ENCODE measurements at places on chromosomes 1 and 21. TPM values are rescaled to one million over a fixed set of nuclear protein-coding genes. Genes with fewer than 3 reads are reported as not detected.

PCBP3 gene
- total RNA-seq: 0.35 TPM

OR2M3 gene
- total RNA-seq: not detected

CD48 gene
- 224 TPM for total RNA-seq

FOXO6 gene
- total RNA-seq: 0.11 TPM

KIF1B gene
- total RNA-seq: 17.5 TPM

GRCh38 chr1:244322791-244323521, 128.8 kb downstream of the ADSS2 start:
- no peaks in the 10 kb centered on the region for H3K36me3 ChIP-seq
- H3K27me3 ChIP-seq: no peaks in the 10 kb centered on the region

DNA sequence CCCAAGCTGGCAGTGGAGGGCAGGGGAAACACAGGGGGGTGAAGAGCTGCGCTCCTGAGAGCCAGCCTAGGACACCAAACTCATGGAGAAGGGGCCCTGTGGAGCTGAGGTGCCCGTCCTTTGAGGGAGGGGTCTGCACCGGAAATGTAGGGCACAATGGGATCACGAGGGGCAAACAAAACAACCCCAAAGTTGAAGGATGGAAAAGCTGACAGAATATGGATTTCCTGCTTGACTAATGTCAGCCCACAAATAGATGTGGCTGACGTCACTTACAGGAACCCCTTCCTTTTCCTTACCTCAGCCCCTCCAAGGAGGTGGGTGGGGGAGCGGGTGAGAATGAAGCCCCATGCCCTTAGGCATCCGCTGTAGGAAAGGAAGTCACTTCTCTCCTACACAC, 110.9 kb downstream of the KCNN3 start:
- no peak overlapping the region for H3K4me3 ChIP-seq
- no peaks in the 10 kb centered on the region for H3K27me3 ChIP-seq

DNA sequence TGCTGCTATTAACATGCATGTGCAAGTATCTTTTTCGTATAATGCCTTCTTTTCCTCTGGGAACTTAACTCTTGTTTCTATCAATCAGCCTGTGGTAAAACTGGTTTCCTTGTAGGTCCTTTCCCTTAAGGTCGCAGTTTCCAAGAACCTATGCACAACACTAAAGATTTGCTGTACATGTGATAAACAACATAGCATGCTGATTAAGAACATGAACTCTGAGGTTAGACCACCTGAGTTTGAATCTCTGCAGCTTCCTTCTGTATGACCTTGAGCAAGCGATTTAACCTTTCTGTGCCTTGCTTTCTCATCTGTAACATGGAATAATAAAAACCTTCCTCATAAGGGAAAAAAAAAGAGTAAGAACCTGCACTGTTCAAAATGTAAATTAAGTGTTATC, 186.4 kb downstream of the RYR2 start:
- no peaks in the 10 kb centered on the region for H3K27me3 ChIP-seq
- H3K27ac ChIP-seq: no peak overlapping the region

GRCh38 chr1:93502571-93502970, 54.7 kb downstream of the FNBP1L start:
- no peak overlapping the region for H3K4me3 ChIP-seq
- no peak for DNase-seq
- no peak overlapping the region for H3K27ac ChIP-seq

GRCh38 chr1:4546911-4547310, 107.5 kb upstream of the AJAP1 start:
- H3K36me3 ChIP-seq: no peaks in the 10 kb centered on the region
- no peak overlapping the region for H3K27ac ChIP-seq
- H3K27me3 ChIP-seq: no peaks in the 10 kb centered on the region
- no peaks in the 10 kb centered on the region for H3K4me1 ChIP-seq

- H3K4me1 ChIP-seq: no peaks in the 10 kb centered on the region
- no peak overlapping the region for H3K4me3 ChIP-seq
- H3K36me3 ChIP-seq: no peaks in the 10 kb centered on the region
- no peak for DNase-seq
- H3K27me3 ChIP-seq: no peaks in the 10 kb centered on the region
- H3K27ac ChIP-seq: no peak overlapping the region
These were observed 12.4 kb downstream of the EPHA8 start for GRCh38 chr1:22575532-22576149.

DNA sequence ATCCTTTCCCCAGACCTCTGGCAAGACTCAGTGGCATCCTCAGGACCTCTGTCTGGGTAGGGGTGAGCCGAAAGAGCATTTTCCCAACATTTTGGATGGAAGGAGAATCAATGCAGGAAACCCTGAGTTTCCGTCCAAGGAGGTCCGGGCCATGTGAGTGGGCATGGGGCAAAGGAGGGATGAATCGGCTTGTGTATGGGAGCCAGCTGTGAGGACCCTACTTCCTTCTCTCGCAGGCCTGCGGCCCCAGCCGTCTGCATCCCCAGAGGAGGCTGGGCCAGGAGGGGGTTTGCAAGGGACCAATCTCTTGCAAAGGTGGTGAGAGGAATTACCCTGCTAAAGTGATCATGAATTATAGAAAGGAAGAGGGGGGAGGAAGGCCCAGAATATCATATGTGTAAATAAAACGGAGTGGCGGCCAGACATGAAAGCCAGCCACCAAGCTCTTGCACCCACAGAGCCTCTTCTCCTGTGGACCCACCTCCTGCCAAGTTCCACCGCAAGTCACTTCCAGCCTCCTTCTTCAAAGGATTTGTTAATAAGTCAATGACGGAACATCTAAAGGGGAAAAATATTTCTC, 48.2 kb upstream of the POU3F1 start:
- H3K27me3 ChIP-seq: no peaks in the 10 kb centered on the region
- H3K36me3 ChIP-seq: no peaks in the 10 kb centered on the region
- H3K27ac ChIP-seq: no peak overlapping the region
- H3K4me3 ChIP-seq: no peak overlapping the region
- DNase-seq: no peak

GRCh38 chr1:78712467-78713051, 62.9 kb downstream of the IFI44 start:
- H3K27me3 ChIP-seq: no peaks in the 10 kb centered on the region
- no peak overlapping the region for H3K4me3 ChIP-seq
- H3K4me1 ChIP-seq: no peaks in the 10 kb centered on the region
- no peak overlapping the region for H3K27ac ChIP-seq
- DNase-seq: no peak

- peaks cover 19% of the 10 kb centered on the region for H3K4me1 ChIP-seq
- H3K27ac ChIP-seq: no peak overlapping the region
- H3K36me3 ChIP-seq: no peaks in the 10 kb centered on the region
- H3K27me3 ChIP-seq: no peaks in the 10 kb centered on the region
- no peak for DNase-seq
These were observed 9.1 kb downstream of the PYCR2 start for GRCh38 chr1:225914947-225915346.

DNA sequence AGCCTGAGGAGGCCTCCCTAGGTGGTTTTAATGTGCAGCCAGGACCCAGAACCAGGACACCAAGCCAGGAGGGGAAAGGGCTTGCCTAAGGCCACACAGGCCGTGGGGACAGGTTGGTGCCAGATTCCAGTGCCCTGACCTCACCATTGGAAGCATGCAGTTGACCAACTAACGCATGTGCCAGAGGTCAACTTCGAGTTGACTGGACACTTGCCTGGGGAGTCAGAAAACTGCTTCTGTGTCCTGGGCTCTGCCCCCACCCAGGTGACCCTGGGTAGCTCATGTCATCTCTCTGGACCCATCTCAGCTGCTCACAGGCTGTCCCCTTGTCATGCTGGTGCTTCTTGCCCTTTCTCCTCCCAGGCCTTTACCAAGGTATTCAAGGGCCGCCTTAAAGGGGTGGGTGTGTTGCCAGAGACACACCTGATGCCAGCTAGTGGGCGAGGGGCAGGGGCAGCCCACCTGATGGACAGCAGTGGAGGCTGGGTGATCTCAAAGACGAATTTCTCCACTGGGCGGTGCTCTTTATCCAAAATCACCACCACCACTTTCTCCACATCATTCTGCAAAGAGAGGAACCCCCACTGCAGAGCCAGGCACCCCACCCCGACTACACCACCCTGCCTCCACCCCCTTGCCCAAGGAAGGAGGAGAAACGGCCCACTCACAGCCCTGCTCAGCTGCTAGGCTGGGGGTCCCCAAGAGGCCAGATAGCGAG, 4.4 kb downstream of the MAD2L2 start:
- H3K27ac ChIP-seq: no peak overlapping the region
- H3K4me3 ChIP-seq: no peak overlapping the region
- DNase-seq: no peak
- no peaks in the 10 kb centered on the region for H3K27me3 ChIP-seq
- peaks cover 3% of the 10 kb centered on the region for H3K36me3 ChIP-seq

DNA sequence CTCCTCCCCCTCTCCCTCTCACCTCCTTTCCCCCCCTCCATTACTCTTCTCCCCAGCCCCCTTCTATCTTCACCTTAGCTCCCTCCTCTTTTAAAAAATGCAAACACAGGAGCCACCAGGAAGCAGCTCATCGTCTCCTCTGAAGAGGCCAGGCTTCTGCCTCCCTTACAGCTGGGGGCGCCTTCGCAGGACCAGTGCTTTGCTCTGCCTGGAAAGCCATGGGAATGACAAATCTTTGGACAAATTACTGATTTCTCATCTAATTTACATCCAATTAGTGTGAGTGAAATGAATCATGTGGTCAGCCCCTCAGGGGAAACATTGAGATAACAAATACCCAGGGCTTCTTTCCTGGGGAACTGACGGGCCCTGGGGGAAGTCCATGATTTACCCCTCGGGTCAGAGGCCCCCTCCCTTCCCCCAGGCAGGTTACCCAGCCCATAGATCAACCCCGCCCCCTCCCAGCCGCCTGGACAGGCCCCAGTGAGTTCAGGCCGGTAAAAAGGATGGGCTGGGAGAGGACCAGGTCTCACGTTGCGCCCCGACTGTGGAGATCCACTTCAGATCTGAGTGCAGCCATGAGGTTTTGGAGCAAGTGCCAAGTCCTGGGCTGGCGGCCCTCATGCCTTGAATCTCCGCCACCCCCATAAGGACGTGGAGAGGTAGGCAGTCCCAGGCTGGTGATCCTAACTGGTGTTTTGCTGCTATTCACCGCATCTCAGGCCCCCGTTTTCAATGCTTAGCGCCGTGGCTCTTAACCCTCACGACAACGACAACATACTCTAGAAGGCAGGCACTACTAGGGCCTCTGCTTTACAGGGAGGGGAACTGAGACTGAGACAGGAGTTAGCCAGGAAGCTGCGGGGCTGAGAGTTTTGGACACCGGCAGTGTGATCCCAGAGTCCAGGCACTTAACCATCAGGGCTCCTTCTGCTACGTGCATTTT, 300.8 kb downstream of the RRAGC start:
- H3K4me1 ChIP-seq: peaks cover 39% of the 10 kb centered on the region
- peaks cover 4% of the 10 kb centered on the region for H3K27me3 ChIP-seq
- H3K27ac ChIP-seq: no peak overlapping the region
- no peaks in the 10 kb centered on the region for H3K36me3 ChIP-seq
- DNase-seq: peak; percentile 51

DNA sequence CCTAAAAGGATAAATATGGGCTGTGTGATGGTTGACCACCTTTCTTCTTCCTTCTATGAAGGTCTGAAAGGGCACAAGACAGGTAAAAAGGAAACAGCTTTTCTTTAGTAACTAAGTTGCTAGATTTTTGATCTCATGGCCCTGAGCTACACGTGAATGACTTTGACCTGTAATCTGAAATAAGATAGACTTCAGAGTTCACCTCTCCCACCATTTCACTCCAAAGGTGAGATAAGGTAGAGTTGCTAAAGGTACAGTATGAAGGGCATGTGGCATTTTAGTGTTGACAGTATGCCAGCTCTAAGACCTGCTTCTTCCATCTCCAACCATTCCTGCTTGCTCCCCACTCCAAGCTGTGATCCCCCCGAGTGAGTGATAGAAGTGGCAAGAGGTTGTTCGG, 25.8 kb upstream of the C8B start:
- no peaks in the 10 kb centered on the region for H3K4me1 ChIP-seq
- no peaks in the 10 kb centered on the region for H3K27me3 ChIP-seq
- H3K27ac ChIP-seq: no peak overlapping the region
- DNase-seq: no peak
- H3K36me3 ChIP-seq: no peaks in the 10 kb centered on the region

DNA sequence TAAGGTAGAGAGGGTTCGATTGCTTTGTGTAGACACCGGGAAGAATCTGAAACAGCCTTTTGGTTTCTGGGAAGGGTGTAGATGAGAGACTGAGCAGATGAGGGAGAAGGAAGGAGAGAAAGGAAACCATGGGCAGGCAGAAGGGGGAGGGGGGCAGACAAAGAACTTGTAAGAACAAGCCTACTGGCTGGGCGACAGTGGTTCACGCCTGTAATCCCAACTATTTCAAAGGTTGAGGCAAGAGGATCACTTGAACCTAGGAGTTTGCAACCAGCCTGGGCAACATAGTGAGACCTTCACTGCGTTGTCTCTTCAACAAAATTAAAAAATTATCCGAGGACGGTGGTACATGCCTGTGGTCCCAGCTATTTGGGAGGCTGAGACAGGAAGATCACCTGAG, 106.2 kb downstream of the TM2D1 start:
- H3K27me3 ChIP-seq: no peaks in the 10 kb centered on the region
- H3K36me3 ChIP-seq: no peaks in the 10 kb centered on the region
- H3K27ac ChIP-seq: no peak overlapping the region
- no peak overlapping the region for H3K4me3 ChIP-seq
- no peak for DNase-seq
- H3K4me1 ChIP-seq: no peaks in the 10 kb centered on the region

DNA sequence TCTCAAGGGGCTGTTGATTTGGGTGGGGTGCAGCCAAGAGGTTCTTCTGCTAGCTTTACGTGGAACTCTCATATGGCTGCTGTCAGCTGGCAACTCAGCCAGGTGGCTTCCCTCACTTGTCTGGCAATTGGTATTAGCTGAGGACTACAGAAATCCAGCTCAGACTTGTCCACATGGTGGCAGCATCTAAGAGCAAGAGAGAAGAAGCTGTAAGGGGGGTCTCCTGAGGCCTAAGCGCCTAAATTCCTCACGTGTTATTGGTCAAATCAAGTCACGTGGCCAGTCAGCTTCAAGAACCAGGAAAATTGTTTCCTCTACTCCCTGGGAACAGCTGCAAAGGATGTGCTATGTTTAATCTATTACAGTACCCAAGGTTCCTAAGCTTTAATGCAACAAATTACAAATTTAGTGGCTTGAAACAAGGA, 4.2 kb upstream of the DYRK3 start:
- no peak overlapping the region for H3K4me3 ChIP-seq
- H3K27me3 ChIP-seq: no peaks in the 10 kb centered on the region

GRCh38 chr1:229941831-229942230, 125.2 kb upstream of the GALNT2 start:
- H3K36me3 ChIP-seq: no peaks in the 10 kb centered on the region
- no peaks in the 10 kb centered on the region for H3K27me3 ChIP-seq
- no peak overlapping the region for H3K27ac ChIP-seq
- DNase-seq: no peak
- no peaks in the 10 kb centered on the region for H3K4me1 ChIP-seq

GRCh38 chr1:184059887-184060286, 8.4 kb downstream of the TSEN15 start:
- no peak overlapping the region for H3K27ac ChIP-seq
- peaks cover 4% of the 10 kb centered on the region for H3K4me1 ChIP-seq
- no peak for DNase-seq
- no peaks in the 10 kb centered on the region for H3K27me3 ChIP-seq
- H3K36me3 ChIP-seq: peaks cover 4% of the 10 kb centered on the region

- no peak overlapping the region for H3K4me3 ChIP-seq
- no peaks in the 10 kb centered on the region for H3K36me3 ChIP-seq
- DNase-seq: no peak
- H3K4me1 ChIP-seq: no peaks in the 10 kb centered on the region
- H3K27ac ChIP-seq: no peak overlapping the region
These were observed 28.6 kb downstream of the UAP1 start for GRCh38 chr1:162590101-162590500.

- H3K27ac ChIP-seq: no peak overlapping the region
- H3K4me1 ChIP-seq: peaks cover 35% of the 10 kb centered on the region
- no peak for DNase-seq
These were observed 25.9 kb downstream of the IL12RB2 start for GRCh38 chr1:67333603-67334002.

Measured in CD8-positive, alpha-beta memory T cell (primary cell).